Osteocyte (in vitro differentiated cells): ENCODE measurements at places on chromosomes 6 and 20.

GRCh38 chr6:15507221-15507620 is 155.6 kb downstream of the DTNBP1 start:
- H3K4me1 ChIP-seq: peaks cover 48% of the 10 kb centered on the region
- no peaks in the 10 kb centered on the region for H3K27me3 ChIP-seq
- peaks cover 36% of the 10 kb centered on the region for H3K36me3 ChIP-seq
- H3K4me3 ChIP-seq: no peak overlapping the region
- no peak for DNase-seq

DNA sequence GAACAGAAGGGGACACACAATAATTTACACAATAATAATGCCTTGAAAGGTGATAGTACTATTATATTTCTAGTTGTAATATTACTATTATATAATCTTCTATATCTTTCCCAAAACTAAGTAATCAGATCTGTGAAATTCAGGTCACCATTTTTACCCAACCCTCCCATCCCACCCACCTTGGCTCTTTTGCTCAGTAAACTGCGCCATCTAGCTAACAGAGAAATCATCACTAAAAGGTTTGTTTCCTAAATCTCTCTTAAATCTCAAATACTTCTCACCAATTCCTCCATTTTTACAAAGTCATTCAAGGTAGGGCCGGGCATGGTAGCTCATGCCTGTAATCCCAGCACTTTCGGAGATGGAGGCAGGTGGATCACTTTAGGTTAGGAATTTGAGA is 83.4 kb downstream of the CDK19 start:
- no peaks in the 10 kb centered on the region for H3K27me3 ChIP-seq
- H3K4me1 ChIP-seq: no peaks in the 10 kb centered on the region
- no peak overlapping the region for H3K27ac ChIP-seq
- no peak overlapping the region for H3K4me3 ChIP-seq
- H3K36me3 ChIP-seq: peaks cover 11% of the 10 kb centered on the region

GRCh38 chr20:49863666-49864065 is 51.0 kb downstream of the SLC9A8 start:
- H3K27me3 ChIP-seq: no peaks in the 10 kb centered on the region
- H3K4me1 ChIP-seq: peaks cover 34% of the 10 kb centered on the region
- H3K4me3 ChIP-seq: no peak overlapping the region
- H3K27ac ChIP-seq: no peak overlapping the region

GRCh38 chr6:17015144-17015543 is 86.7 kb upstream of the STMND1 start:
- H3K4me3 ChIP-seq: no peak overlapping the region
- no peaks in the 10 kb centered on the region for H3K36me3 ChIP-seq
- no peak for DNase-seq

GRCh38 chr6:144895313-144896278 is 610.5 kb downstream of the UTRN start:
- H3K36me3 ChIP-seq: no peaks in the 10 kb centered on the region
- no peak for DNase-seq
- no peaks in the 10 kb centered on the region for H3K27me3 ChIP-seq
- H3K4me3 ChIP-seq: no peak overlapping the region
- peaks cover 23% of the 10 kb centered on the region for H3K4me1 ChIP-seq
- no peak overlapping the region for H3K27ac ChIP-seq

DNA sequence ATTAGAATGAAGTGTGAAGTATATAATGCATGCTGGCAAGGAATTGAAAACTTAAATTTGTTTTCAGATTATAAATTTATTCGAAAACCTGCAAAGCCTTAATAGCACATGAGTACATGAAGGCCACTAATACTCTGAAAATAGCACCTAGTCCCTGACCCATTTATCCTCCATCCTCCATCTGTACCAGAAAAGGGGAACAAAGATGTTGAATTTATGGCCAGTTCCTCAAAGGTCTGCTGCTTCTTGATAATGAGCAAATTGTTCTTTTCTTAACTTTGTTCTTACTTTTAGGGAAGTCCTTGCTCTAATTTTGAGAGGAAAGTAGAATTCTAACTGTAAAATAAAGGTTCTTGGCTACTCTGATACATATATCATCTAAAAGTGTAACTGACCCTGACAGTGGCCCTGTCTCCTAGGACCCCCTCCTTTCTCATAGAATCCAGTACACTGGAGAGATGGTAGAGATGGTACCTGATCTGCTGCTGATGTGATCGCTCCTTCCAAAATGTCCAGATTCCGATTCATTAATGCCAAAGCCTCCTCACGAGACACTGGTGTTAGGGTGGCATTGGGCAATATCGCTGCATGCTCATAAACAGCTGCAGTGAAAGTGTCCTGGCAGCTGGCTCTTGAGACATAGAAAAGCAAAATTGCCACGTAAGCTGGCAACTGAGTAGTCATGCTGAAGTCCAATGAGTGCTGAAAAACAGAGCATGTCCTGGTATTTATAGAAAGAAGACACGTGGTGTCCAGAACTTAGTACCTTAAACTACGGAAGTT is at the start of gene VNN1:
TSS of gene VNN1 (minus strand) at position 704 of the 783 bp plus-strand sequence. CDS start at position 684, 20 bp downstream.
- H3K27ac ChIP-seq: no peak within 1 kb of the TSS
- H3K27me3 ChIP-seq: peaks cover 8% of the 10 kb centered on the region
- DNase-seq: no peak
- no peaks in the 10 kb centered on the region for H3K4me1 ChIP-seq
- H3K4me3 ChIP-seq: no peak within 1 kb of the TSS

DNA sequence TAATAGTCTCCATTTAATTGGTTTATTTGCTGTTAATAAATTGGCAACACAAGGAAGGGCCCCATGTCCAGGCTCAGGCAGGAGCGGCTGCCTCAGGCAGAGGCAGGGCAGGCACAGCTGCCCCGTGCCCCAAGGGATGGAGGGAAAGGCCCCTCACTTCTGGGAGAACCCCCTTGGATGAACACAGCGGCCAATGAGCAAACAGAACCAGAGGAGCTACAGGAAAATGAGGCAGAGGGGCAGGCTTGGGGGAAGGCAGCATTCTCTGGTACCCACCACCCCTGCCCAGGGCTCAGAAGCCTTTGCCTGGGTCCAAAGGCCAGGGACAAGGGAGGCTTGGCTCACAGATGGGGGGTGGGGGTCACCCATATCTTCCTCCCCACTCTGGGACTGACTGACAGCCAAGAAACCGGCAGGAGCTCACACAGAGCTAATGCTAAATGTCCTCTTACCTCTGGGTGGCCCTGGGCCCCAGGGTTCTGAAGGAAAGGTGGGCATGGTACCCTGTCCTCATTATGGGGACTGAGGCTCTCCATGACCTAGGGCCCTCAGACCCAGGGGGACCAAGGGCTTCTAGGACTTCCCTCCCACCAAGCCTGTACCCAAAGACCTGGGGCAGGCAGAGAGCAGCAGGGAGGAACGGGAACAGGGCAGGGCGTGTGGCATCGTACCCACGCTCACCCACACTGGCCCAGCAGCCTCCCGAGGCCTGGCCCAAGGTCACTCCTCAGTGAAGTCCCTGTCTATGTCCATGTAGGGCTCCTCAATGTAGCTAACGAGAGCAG is 47.0 kb downstream of the MYH7B start:
- no peak overlapping the region for H3K27ac ChIP-seq
- H3K4me1 ChIP-seq: no peaks in the 10 kb centered on the region
- H3K36me3 ChIP-seq: peaks cover 36% of the 10 kb centered on the region
- DNase-seq: no peak
- no peak overlapping the region for H3K4me3 ChIP-seq

GRCh38 chr6:42690151-42690702 is 32.2 kb downstream of the PRPH2 start:
- H3K4me1 ChIP-seq: no peaks in the 10 kb centered on the region
- DNase-seq: peak; percentile 60
- H3K27ac ChIP-seq: no peak overlapping the region

DNA sequence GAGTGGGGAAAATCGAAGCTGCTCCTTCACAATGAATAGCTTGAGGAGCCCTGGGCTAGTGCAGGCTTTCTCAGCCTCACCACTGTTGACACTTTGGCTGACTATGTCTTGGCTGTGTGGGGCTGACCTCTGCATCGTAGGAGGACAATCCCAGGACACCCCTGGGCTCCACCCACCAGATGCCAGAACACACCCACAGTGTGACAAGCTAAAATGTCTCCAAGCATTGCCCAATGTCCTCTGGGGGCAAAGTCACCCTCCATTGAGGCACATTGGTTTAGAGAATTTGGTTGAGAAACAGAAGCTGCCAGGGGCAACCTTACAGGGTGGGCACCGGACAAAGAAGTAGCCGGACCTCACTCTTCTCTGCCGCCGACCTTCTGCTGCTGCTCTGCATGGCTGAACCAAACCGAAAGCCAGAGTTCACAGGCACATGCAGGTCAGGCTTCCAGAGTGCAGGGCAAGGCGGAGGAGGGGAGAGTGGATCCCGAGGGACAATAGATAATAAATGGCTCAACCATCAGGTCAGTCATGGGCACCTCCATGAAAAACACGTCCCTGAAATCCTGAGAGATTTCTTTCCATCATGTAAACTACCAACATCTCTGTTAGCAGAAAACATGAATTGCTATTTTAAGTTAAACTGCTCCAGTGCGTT is 189.0 kb downstream of the LRFN2 start:
- no peak overlapping the region for H3K4me3 ChIP-seq
- H3K36me3 ChIP-seq: no peaks in the 10 kb centered on the region
- H3K27ac ChIP-seq: no peak overlapping the region
- peaks cover 2% of the 10 kb centered on the region for H3K4me1 ChIP-seq

- no peaks in the 10 kb centered on the region for H3K4me1 ChIP-seq
- H3K27ac ChIP-seq: no peak overlapping the region
- no peak for DNase-seq
- H3K36me3 ChIP-seq: no peaks in the 10 kb centered on the region
Observed at GRCh38 chr20:22546344-22546743, 38.0 kb downstream of the FOXA2 start.

DNA sequence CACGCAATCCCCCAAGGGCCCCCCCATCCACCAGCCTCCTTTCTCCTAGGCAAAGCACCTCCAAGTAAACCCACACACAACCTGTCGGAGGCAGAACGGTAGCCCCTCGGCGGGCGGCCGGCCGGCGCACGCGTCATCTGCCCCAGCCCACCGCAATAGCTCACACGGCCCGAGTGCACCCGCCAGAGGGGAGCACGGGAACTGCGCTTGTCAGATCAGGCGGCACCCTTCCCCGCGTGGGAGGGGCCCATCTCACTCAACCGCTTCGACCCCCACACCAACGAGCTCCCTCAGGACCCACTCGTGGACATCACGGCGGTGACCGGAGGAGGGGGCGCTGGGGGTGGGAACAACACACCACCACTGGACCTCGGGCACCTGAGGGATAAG is 767.9 kb upstream of the DEFB115 start:
- no peak overlapping the region for H3K4me3 ChIP-seq

GRCh38 chr6:16712255-16712930 is 48.9 kb downstream of the ATXN1 start:
- peak overlapping the region; percentile 97 for H3K27ac ChIP-seq
- no peaks in the 10 kb centered on the region for H3K27me3 ChIP-seq
- peaks cover 39% of the 10 kb centered on the region for H3K4me1 ChIP-seq
- no peak for DNase-seq
- H3K4me3 ChIP-seq: peak overlapping the region; percentile 53

DNA sequence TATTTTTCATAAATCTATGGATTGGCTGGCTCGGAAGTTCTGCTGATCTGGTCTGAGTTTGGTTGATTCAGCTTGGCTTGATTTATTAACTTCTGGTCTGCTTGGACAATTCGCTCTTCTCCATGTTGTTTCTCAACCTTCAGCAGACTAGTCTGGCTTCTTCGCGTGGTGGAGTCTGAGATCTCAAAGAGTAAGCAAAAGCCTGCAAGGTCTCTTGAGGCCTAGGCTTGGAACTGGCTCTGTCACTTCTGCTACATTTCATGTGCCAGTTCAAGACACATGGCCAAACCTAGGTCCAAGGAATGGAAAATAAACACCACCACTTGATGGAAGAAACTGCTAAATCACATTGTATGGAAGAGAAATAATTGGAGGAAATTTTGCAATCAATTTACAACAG is 115.1 kb upstream of the JAG1 start:
- no peak for DNase-seq
- H3K4me1 ChIP-seq: peaks cover 17% of the 10 kb centered on the region
- no peak overlapping the region for H3K4me3 ChIP-seq
- H3K27ac ChIP-seq: no peak overlapping the region
- no peaks in the 10 kb centered on the region for H3K27me3 ChIP-seq

GRCh38 chr6:100846276-100846675 is 34.9 kb downstream of the ASCC3 start:
- peaks cover 8% of the 10 kb centered on the region for H3K36me3 ChIP-seq
- no peak for DNase-seq
- H3K27ac ChIP-seq: no peak overlapping the region

DNA sequence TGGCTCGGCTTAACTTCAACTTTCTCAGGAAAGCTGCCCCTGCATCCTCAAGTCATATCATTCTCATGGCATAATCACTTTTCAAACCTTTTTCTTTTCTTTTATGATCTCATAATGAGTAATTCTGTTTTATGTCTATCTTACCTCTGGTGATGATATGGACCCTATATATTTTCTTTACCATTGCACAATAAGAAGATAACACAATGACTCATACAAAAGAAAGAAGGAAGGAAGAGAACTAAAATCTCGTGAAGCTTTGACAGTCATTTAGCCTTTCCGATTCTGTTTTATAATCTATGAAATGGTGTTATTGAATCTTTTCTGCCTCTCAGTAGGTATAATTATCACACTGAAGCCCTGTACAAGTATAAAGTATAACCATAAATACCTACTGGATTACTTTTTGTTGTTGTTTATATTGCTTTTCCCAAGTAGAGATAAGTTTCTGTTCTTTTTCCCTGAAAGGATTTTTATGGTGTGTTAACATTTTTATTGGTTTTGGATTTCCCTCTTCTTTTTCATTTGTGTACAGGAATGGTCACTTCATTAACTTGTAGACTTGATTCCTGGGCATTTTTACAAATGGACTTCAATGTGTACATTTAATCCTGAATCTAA is 300.9 kb downstream of the LAMA2 start:
- DNase-seq: no peak
- no peaks in the 10 kb centered on the region for H3K36me3 ChIP-seq
- peaks cover 22% of the 10 kb centered on the region for H3K4me1 ChIP-seq

DNA sequence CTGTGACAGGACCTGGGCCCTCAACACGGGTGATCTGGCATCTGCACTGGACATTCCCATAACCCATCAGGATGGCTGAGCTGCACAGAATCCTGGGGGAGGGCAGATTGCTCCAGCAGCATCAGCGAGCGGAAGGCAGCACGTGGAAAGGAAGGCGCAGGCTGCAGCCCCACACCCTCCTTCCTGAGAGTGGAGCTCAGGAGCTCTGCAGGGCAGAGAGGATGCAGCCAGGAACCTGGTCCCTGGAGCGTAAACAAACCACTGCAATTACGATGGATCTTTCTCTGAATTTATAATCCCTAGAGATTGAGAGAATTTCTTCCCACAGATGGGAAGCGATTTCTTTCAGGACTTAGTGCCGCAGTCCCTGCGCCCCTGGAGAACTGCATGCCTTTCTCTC is 39.7 kb upstream of the EMILIN3 start:
- H3K27ac ChIP-seq: no peak overlapping the region
- H3K4me1 ChIP-seq: peaks cover 21% of the 10 kb centered on the region
- no peak for DNase-seq
- peaks cover 54% of the 10 kb centered on the region for H3K36me3 ChIP-seq

GRCh38 chr6:163860287-163861081 is 446.0 kb downstream of the QKI start:
- peaks cover 5% of the 10 kb centered on the region for H3K4me1 ChIP-seq
- no peaks in the 10 kb centered on the region for H3K27me3 ChIP-seq
- no peaks in the 10 kb centered on the region for H3K36me3 ChIP-seq
- DNase-seq: no peak
